ENCODE measurements at places on chromosomes 2 and 18.

- no peak for DNase-seq
These were observed 11.3 kb upstream of the PXDN start for GRCh38 chr2:1755436-1756191.

GRCh38 chr2:30172627-30173026 lies 25.8 kb downstream of the YPEL5 start:
- DNase-seq: no peak

GRCh38 chr18:48781163-48781987 lies 169.4 kb downstream of the SMAD7 start:
- DNase-seq: peak; percentile 81

GRCh38 chr2:117128461-117128860 lies 686.0 kb upstream of the DDX18 start:
- no peak for DNase-seq

DNA sequence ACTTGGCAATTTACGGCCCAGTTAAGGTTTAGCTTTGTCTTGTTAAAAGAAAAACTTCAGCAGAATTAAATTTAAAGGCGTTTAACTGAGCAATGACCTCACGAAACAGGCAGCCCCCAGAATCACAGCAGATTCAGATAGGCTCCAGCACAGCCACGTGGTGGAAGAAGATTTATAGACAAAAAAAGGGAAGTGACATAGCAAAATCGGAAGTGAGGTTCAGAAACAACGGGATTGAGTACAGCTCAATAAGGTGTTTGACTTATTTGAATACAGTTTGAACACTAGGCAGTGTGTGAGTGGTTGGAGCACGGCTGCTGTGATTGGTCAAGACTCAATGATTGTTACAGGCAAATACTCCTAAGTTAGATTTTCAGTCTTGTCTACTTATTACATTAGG lies 79.8 kb downstream of the MOGAT1 start:
- DNase-seq: peak; percentile 72

GRCh38 chr2:108392029-108392428 lies 14.3 kb downstream of the SULT1C4 start:
- no peak for DNase-seq

GRCh38 chr2:202290316-202290715 lies 24.8 kb downstream of the NOP58 start:
- DNase-seq: no peak

GRCh38 chr2:15166878-15167277 lies 394.3 kb downstream of the NBAS start:
- DNase-seq: no peak

DNA sequence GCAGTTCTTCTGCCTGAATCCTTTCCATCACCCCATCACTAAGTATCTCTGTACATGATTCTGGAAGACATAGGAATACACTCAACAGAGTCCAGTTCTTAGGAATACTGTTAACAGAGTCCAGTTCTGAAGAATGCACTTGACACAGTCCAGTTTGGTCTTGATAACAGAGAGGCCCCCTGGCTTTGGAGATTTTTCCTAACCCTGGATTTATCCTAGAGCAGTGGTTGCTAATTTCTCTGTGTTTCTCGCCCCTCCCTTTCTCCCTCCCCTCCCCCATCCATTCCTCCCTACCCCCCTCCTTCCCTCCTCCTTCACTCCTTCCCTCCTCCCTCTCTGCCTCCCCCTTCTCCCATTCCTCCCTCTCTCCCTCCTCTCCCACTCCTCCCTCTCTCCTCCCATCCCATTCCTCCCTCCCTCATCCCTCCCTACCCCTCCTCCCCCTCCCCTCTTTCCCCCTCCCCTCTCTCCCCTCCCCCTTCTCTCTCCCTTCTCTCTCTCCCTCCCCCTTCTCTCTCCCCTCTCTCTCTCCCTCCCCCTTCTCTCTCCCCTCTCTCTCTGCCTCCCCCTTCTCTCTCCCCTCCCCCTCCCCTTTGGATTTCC lies 105.4 kb downstream of the RTN4 start:
- DNase-seq: no peak

GRCh38 chr2:139411236-139411635 lies 631.0 kb upstream of the NXPH2 start:
- peak; percentile 47 for DNase-seq

- no peak for DNase-seq
These were observed 21.9 kb downstream of the CD28 start for GRCh38 chr2:203728321-203728720.

- no peak for DNase-seq
These were observed 83.3 kb downstream of the PTGR3 start for GRCh38 chr18:75125382-75126331.

GRCh38 chr2:229230911-229231310 lies 40.2 kb downstream of the PID1 start:
- no peak for DNase-seq

- no peak for DNase-seq
These were observed 216.8 kb downstream of the CAMKMT start for GRCh38 chr2:44578471-44579093.

GRCh38 chr2:65049010-65049639 lies 7.1 kb upstream of the CEP68 start:
- peak; percentile 50 for DNase-seq

DNA sequence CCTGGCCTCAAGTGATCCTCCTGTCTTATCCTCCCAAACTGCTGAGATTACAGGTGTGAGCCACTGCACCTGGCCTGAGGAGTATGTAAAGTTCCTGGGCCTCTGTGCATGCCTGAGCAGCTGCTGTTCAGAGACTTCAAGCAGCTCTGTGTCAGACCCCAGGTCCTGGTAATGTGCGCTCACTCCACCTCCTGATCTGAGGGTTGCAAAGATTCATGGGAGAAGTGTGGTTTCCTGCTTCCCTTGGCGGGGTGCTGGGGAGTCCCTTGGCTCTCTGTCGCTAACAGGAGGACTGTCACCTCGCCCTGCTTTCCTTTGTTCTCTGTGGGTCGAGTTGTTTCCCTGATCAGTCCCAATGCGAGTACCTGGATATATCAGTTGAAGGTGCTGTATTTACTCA lies 8.6 kb upstream of the IL36A start:
- no peak for DNase-seq

DNA sequence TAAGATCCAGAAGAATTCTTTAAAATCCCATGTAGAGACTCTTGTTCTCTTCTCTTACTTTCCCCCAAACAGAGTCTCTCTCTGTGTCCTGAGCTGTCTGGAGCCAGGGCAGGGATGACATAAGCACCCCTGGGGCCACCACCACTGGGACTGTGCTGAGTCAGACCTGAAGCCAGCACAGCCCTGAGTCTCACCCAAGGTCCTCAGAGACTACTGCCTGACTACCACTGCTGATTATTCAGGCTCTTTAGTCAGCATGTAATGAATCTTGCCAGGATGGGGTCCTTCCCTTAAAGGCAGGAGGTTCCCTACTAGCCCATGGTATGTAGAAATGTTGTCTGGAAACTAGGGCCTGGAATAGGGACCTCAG lies 34.9 kb upstream of the DYNC1I2 start:
- DNase-seq: no peak

DNA sequence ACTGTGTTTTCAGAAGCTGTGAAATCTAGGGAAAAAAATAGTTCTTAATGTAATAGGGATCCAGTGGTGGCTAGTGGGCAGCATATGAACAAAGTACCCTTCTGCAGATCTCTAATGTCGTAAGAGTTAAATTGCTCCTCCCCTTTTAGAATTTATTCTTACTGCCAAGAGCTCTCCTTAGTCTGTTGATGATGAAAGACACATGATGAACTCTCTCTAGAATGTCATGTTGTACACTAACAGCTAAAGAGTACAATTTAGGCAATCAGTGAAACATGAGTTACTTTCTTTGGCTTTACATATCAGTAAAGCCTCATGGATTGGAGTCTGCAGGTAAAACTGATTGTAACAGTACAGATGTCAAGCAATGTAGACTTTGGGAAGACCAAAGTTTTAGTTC lies 84.2 kb downstream of the SLC39A10 start:
- no peak for DNase-seq

DNA sequence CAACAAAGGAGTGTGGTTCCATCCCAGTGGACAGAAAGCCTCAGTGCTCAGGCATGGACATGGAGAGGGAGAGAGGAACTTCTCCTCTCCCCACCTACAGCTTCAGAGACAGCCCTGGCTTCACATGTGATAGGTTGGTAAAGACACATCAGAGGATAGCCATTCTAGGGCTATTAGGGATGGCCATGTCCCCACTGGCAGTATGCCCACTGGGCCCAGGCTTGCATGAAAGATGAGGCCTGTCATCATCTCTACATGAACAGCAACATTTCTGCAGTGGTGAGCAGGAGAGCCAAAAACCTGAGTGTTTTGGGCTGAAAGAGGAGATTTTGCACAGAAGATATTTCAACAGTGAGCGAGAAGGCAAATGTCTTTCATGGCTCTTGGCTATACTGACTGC lies 517.2 kb downstream of the NR4A2 start:
- DNase-seq: no peak

GRCh38 chr2:43424262-43425207 lies 171.3 kb downstream of the THADA start:
- peak; percentile 14 for DNase-seq

- DNase-seq: no peak
These were observed 168.0 kb upstream of the KLF7 start for GRCh38 chr2:207333599-207334300.

GRCh38 chr18:79396431-79397246 lies 909 bp downstream of the NFATC1 start:
- peak; percentile 45 for DNase-seq

DNA sequence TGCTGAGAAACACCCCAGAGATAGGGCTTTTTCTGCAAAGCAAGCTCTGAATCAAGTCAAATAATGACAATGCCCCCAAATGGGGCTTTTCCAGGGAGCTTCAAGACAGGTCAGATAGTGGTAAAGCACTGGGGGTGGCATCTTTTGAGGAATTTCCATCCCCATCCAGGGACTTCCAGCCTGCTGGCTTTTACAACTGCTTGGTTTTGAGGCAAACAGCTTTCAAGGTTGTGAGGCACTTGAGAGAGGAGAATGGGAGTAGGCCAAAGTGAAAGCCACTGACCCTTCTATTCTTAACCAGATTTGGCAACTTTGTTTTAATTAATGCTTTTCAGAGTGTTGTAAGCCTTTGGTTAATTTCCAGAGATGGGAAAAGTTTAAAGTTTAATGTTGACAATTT lies 762.0 kb upstream of the POU3F3 start:
- no peak for DNase-seq

DNA sequence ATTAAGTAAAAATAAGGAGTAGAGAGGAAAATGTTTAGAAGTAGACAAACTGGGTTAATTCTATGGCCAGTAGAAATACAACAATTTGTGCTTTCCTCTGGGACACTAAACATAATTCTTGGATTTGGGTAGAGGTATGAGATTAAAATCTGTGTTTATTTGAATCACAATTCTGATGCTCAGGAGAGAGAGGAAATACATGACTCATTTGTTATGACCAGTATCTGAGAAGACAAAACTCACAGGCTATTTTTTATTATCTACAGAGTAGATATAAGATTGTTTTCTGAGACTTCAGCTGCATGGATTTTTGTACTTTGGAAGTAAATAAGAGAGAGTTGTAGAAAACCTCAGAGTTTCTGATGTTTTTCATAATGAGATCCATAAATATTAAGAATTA lies 315.7 kb upstream of the CWC22 start:
- no peak for DNase-seq

GRCh38 chr2:113698892-113699447 lies 57.5 kb downstream of the SLC35F5 start:
- no peak for DNase-seq

DNA sequence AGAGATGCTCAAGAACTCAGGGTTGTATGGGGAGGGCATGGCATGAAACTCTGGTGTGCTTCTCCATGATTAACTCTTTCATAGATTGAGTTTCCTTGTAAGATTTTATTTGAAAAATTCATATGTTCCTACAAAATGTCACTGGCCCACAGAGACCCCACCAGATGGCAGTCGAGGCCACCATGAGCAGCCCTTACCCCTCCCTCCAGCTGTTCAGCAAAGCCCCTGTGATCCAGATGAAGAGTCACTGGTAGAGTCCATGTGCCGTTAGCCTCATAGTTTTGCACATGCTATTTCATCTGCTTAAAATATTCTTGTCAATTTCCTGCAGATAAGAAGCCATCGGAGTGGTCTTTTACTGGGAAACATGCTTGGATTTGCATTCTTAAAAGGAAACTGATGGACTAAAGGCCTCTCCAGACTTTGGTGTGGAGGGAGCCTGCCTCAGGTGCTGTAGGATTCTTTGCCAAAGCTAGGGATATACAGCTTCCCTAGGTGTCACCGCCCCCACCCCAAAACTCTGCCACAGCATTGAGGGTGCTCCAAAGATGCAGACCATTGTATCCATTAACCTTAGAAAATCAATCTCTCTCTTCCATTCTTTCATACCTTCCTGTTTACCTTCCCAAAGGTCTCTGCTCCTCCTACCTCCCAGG lies 18.8 kb downstream of the ZNF385B start:
- DNase-seq: peak; percentile 37

DNA sequence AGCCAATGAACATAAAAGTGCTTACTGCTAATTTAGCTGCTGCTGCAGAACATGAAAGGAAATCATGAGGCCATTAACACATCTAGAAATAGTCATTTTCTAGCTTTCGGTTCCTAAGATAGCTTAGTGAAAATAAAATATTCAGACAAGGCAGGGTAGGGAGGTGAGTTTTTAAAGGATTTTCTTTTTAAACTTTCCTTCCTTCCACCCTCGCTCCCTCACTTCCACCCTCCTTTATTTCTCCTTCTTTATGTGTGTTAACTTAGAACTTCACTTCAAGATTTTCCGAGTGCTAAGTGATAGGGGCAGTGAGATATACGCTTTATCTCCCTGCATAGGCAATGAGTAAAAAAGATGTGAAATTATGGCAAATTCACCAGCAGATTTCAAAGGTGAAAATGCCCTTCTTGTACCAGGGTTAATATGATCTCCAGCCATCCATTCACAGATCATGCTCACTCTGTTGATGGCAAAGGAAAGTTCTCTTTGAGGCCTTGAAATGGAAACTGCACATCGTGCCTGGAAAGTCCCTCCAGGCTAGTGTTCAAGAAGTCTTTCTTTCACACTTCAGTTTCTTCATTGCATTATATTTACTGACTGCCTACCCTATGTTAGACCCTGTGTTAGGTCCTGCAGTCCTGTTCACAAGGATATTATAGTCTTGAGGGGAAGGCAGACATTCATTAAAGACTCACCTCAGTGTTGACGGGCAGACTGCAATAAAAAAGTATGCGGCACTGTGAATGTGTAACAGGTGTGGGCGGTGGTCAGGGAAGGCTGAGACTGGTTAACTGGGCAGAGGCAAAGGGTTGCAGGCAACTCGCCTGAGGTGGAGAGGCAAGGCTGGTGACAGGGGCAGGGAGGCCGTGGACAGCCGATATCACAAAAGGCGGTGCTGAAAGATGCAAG lies 200.8 kb downstream of the PLCL1 start:
- DNase-seq: no peak

GRCh38 chr2:9738535-9739496 lies 104.5 kb upstream of the TAF1B start:
- DNase-seq: peak; percentile 21

GRCh38 chr18:45467945-45468344 lies 147.3 kb upstream of the SLC14A2 start:
- no peak for DNase-seq

GRCh38 chr2:121501031-121501430 lies 29.6 kb upstream of the RNU4ATAC start:
- no peak for DNase-seq

Measured in KBM-7 (cell line).